Suprapubic skin (tissue), 4 donors: ENCODE measurements at places on chromosomes 2 and 18.
A peak's percentile ranks its signal among the peaks of the same experiment; 100 is the strongest.

DNA sequence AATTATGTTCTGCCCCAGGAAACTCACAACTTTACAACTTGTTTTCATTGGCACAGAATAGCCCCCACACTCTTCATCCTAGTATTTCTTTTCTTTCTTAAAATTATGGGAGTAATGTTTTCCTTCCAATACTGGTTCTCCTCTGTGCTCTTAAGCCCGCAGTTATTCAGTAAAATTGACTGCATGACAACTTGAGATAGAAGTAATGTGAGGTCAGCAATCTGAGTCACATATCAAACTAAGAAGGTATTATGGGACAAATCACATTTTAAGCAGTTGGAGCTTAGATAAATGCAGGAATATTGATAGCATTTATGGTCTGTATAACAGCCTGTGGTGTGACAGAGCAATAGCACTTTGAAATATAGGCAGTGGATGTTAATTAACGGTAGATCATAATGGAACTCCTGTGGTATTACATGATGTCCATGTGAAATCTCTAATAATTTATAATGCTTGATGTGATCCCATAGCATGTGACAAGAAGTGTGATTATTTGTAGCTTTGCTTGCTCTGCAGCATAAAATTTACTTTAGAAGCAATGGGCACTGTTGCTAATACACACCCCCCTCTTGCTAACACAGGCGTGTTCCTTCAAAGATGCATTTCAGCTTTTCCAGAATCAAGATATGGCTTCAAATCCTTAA is 351.4 kb upstream of the CDH20 start:
- DNase-seq, result no peak

DNA sequence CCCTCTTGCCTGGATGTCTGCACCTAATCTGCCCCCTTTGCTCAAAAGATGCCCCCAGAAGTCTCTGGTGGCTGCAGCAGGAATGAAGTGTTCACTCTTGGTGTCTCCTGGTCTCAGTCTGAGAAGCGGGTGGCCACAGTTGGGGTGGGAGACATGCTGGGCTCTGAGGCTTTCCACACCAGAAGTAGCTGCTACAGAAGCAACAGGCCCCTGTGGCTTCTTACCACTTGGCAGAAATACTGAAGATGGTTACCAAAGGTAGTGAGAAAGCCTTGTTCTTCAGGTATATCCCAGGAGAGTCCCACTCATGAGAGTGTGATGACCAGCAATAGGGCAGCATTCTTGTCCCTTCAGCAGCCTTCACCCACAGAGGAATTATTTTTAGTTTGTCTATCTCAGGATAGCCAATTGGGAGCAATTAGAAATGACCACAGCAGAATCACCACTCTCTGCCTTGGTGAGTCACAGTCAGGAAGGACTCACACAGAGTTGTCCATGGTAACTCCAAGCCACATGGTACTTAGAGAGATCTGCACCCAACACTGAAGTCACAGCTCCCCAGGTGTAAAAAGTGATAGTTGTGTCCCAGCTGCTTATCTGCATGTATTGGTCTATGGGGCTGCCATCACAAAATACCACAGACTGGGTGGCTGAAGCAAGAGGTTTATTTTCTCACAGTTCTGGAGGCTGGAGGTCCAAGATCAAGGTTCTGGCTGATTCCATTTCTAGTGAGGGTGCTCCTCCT is 169.8 kb upstream of the ID2 start:
- no peak for DNase-seq

DNA sequence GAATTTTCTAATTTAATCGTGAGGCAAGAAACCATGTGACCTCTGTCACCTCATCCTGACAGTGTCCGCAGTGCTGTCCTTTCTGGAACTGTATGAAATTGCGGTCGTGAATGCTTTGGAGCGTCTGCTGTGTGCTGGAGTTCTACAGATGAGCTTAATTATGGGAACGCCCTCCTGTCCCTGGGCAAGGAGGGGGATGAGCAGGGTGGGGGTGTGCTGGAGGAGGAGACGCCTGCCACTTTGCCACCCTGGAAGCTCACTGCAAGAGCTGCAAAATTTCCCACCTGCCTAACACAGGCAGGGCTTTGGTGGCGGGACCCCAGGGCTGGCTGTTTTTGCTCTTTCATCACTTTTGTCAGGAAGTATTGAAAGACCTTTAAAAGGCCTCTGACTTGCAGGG is 6.5 kb downstream of the LPIN1 start:
- DNase-seq, result no peak

DNA sequence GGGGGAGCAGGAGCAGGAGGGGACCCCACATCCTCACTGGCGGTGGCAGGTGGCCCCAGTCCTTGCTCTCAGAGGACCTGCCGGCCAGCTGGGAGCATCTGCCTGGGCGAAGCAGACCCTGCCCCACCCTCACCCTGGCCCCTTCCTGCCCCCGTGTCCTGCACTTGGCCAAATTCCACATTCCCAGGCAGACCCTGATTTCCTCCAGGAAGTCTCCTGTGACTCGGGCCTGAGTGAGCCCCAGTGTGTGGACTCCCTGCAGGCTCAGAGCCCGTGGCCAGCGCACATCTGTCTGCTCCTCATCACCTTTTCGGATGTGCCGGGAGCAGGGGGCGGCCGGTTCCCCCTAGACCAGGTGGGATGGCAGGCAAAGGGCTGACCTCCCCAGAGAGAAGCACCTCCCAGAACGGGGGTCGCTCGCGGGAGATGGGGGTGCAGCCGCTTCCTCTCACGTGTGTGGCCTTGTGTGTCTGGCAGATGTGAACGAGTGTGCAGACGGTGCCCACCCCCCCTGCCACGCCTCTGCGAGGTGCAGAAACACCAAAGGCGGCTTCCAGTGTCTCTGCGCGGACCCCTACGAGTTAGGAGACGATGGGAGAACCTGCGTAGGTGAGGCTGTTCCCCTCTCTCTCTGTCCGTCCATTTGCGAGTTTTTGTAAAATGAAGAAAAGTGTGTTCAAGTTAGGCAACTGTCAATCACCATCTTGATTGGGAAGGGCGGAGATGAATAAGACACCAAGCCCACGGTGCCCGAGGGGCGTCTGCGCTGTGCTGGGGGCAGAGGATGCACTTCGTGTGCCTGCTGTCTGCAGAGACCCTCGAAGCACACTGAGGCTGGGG is 90.4 kb downstream of the TPO start:
- DNase-seq, result peak; percentile 75

DNA sequence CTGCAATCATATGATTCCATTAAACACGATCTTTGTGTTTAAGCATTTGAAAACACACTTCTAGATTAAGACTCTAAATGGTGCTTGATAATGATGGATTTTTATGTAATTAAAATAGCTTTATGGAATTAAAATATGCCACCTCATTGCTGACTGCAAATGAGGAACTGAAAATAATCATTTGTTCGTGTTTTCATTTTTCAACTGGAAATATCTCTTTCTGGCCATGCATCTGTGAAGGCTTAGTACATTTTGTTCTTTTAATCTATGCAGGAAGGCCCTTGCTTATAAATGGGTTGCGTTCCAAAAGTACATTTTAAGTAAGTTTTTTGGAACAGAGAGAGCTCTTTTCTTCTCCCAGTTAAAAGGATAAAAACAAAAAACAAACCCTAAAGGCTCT is 125.5 kb downstream of the MC4R start:
- no peak for DNase-seq

DNA sequence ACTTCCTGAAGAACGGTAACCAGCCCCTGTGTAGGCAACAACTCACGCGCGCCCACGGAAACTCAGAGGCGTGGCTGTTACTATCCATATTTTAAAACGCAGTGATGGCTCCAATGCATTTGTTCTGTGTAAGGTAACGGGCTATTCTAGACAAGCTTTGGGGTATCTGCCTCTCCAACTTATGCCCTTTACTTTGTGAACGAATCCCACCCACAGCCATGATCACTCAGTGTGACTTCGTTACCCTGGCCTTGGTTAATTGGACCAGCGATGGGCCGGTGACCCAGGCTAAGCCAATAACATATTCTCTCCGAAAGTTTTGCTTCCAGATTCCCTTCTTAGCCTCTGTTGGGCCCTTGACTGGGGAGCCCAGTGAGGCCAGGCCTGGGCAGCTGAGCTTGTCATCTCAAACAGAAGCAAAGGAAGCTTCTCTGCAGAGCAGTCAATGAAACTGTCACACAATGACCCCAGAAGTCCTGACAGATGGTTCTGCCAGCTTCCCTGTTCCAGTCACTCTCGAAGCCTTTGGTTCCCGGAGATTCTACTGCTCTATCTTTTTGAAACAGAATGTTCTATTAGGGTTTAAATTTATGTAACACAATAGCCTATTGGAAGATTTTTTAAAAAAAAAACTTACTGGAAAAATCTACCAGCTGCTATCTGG is 30.7 kb upstream of the ROCK2 start:
- DNase-seq, result no peak

DNA sequence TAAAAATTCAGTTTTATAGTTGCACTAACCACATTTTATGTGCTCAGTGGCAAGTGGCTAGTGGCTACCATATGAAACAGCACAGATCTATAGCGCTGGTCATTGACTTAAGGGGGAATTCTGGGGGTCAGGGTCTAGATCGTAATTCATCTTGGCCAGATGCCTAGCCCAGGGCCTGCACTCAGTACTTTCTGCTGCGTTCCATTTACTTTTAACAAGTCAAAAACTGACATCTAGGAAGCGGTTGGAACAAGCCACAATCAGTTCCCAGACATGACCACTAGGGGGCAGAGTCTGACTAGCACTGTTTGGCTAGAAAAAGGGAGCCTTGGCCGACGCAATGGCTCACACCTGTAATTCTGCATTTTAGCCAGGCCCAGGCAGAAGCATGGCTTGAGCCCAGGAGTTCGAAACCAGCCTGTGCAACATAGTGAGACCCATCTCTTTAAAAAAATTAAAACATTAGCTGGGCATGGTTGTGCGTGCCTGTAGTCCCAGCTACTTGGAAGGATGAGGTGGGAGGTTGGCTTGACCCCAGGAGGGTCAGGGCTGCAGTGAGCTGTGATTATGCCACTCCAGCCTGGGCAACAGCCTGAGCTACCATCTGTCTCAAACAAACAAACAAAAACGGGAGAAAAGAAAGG is 9.0 kb upstream of the TMBIM1 start:
- peak; percentile 91 for DNase-seq

DNA sequence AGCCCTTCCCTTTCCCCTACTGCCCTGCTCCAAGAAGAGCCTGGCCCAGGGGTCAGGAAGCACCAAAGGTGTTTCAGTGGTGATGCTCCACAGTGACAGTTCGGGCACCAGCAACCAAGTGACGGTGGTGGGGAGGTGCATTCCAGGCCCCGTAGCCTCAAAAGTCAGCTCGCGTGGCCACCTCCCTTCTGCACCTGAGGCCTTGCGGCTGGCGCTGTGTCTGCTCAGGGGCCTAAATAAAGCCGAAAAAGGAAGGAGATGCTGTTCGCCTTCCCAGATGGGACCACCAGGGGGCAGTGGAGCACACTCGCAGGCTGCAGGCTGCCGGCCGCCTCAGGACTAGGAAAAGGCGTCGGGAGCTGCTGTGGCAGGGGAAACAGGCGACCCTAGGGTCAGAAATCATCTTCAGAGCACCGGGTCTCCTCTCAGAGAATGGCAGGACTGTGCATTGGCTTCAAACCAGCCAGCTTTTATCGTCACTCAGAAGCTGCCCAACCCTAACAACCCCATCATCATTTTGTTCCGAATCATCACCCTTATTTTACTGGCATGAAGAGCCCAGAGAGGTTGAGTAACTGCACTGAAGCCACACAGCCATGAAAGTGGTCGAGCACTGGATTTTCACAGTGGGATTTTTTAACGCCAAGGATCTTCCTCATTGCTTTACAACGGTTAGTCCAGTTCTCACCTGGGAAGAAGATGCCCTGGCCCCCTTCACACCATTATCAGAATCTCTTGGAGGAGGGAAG is 213.0 kb upstream of the CELF4 start:
- peak; percentile 61 for DNase-seq

DNA sequence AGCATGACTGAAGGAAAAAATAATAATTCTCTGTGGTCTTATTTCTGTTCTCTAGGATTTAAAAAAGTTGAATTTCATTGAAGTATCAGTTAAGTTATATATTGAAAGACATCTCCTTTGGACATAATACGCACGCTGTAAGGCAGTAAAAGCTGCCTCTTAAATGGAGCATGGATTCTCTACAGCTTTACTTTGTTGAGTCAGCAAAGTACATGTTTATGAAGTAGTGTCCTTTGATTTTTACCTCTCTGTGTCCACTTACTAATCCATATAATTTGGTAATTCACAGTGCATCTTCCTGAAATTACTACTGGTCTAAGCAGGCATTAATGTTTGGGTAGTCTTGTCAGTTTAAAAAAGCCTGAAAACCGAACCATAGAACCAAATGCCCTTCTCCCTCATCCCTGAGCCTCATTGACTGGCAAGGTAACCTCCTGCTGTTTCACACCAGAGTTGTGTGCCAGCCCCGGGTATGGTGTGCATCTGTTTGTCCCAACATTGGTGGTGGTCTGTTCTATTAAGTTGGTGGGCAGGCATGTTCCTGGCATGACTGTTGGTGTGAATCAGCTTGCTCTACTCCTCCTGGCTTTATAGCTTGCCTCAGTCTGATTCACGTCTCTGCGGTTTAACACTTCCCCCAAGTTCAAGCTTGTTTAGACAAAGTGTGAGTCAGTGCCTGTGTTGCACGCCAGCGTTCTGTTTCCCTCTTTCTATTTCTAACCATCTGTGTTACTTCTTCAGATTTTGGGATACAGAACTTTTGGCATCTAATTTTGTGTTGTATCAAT is 71.0 kb upstream of the ITM2C start:
- peak; percentile 84 for DNase-seq

DNA sequence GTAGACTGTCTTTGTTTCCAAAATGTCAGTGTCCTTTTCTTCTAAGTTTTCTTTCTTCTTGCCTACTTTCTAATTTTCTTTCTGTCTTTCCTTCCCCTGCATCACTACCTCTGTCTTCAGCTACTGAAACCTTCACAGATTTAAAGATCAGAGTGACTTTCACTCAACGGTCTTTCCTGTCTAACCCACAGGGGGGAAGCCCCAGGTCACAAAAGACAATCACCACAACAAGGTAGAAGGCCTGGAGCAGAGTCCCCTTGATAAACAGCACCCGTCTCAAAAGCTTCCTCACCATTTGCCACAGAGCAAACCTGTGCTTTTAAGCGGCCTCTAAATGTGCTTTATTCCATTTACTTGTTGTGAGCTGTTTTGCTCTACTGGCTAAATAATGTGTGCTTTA is 665.4 kb downstream of the BCL11A start:
- no peak for DNase-seq

- no peak for DNase-seq
These were observed 147.9 kb downstream of the MYT1L start for GRCh38 chr2:2183176-2183575.

DNA sequence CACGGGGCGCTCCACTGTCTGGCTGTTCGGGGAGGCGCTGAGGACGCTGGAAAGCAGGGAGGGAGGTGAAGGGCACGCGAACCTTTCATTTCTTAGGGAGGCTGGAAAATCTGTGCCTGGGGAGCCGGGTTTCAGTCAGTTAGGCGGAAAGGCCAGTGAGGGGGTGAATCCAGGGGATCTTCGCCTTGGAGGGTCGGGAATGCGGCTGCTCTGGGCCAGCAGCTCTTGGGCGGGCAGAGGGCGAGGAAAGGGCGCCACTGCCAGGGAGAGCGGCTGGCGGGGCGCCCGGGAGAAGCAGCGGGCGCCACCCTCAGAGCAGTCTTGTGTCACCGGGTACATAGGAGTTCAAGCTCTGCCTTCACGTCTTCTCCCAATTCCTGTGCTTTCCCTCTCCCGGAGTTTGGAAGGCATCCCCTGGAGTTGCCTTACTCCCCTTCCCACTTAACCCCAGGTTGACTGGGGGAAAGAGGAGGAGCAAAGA is 1.4 kb downstream of the CCDC85A start:
- DNase-seq, result no peak
